ENCODE measurements at places on chromosomes 6 and 20.

DNA sequence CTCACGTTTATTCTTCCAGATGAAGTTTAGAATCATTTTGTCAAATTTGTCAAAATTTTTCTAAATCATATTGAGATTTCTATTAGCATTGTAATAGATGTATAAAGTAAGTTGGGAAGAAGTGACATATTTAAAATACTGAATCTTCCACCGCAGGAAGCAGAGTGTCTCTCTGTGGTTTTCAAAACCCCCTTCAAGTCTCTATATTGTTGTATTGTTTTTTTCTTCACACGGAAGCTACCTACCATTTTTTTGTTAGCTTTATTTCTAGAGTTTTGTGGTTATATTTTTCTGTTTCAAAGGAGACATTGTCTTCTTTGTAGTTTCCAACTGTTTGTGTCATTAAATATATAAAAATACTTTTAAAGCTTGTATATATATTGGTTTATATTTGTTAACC is 188.6 kb downstream of the ZDHHC14 start:
- DNase-seq: no peak

DNA sequence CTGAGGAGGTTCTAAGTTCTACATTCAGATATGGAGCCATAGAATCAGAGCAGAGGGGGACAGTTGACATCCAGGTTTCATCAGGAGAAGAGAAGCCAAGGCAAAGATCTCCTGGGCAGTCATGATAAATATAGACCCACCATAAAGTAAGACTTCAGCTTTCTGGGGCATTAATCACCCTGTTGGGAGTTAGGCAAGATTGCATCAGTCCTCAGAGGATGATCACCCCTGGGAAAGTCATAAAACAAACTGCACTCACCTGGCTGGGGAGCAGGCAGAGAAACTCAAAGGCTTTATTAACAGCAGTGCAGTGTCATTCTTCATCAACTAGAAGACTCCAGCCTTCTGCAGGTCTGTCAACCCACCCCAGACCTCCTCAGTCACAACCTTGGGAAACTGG is 301.3 kb upstream of the JARID2 start:
- no peak for DNase-seq

- no peak for DNase-seq
Observed at GRCh38 chr6:25002326-25003091, 66.7 kb upstream of the RIPOR2 start.

GRCh38 chr20:37379967-37380828 is 34.3 kb downstream of the SRC start:
- peak; percentile 21 for DNase-seq

DNA sequence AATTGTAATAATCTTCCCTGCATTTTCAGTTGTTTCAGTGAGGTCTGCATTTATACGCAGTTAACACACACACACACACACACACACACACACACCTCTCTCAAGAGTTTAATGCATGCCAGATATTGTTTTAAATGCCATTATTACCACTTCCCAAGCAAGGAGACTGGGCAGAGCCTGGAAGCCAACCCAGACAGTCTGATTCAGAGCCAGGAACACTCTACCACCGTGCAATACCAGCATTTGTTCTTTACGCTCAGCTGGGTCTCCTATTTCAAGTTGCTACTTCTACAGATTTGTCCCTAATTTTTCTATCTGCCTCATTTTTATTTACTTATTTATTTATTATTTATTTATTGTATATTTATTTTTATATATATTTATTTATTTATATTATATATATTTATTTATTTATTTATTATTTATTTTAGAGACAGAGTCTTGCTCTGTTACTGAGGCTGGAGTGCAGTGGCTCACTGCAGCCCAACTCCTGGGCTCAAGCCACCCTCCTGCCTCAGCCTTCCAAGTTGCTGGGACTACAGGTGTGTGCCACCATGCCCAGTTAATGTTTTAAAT is 68.4 kb downstream of the PCSK2 start:
- no peak for DNase-seq

DNA sequence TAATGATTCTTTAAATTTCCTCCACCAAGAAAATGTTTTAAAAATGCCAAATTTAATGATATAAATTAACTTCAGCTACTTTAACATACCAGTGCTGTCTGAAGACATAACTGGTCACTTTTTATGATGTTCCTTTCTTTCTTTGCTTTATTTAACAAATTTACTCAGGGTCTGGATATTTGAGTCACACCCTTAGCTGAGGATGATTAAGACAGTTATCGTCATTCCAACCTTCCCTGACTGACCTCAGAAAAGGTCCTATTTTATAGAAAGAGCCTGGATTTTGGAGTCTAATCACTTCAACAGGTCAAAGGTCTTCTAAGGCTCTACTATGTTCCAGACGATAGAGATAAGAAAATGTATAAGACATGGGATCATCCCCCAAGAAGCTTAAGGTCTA is 47.4 kb upstream of the CEP162 start:
- DNase-seq: no peak

DNA sequence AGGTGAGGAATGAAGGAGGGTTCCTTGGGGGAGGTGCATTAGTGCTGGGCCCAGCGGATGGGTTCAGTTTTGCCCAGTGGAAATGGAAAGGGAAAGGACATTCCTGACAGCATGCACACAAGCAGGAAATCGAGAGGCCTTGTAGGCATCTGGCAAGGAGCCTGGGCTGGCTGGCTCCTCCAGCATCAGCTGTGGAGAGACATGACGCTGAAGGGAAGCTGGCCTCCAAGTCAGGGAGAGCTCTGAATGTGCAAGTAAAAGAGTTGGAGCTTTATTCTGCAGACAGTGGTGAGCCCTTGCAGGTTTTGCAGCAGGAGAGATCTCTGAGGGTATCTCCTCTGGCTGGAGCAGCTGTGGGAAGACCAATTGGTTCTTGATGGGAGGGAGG is 154.3 kb downstream of the MRPL14 start:
- peak; percentile 66 for DNase-seq

GRCh38 chr6:145276756-145277155 is 458.6 kb downstream of the EPM2A start:
- DNase-seq: no peak

DNA sequence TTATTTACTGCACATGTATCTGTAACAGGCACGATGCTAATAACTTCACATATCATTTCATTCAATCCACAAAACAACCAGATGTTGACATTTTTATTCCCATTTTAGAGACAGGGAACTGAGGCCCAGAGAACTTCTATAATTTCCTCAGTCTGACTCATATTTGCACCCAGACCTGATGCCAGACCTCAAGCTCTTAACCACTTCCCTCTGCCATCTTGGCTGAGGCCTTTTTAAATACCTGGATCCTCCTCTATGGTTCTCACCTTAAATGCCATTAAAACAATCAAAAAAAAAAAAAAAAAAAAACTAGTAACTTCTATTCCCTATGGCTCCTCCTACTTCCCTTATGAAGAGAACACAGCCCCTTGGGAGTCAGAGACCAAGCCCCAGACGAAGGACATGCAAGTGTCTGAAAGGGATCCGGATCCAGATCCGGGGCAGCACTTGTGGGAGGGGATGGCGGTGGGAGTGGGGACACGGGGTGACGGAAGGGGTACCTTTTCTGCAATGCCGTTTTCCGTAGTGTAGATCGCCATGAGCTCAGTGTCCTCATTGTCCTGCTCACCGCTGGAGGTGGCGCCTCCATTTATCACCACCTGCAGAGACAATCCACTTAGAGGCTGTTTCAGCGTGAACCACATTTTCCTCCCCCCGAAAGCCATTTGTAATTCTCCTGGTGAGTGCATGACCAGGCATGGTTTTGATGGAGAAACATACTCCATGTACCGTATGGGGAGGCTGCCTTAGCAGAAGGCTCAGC is 88.7 kb downstream of the SLC23A2 start:
- no peak for DNase-seq

GRCh38 chr20:33311996-33312395 is 29.0 kb downstream of the BPIFB1 start:
- no peak for DNase-seq

DNA sequence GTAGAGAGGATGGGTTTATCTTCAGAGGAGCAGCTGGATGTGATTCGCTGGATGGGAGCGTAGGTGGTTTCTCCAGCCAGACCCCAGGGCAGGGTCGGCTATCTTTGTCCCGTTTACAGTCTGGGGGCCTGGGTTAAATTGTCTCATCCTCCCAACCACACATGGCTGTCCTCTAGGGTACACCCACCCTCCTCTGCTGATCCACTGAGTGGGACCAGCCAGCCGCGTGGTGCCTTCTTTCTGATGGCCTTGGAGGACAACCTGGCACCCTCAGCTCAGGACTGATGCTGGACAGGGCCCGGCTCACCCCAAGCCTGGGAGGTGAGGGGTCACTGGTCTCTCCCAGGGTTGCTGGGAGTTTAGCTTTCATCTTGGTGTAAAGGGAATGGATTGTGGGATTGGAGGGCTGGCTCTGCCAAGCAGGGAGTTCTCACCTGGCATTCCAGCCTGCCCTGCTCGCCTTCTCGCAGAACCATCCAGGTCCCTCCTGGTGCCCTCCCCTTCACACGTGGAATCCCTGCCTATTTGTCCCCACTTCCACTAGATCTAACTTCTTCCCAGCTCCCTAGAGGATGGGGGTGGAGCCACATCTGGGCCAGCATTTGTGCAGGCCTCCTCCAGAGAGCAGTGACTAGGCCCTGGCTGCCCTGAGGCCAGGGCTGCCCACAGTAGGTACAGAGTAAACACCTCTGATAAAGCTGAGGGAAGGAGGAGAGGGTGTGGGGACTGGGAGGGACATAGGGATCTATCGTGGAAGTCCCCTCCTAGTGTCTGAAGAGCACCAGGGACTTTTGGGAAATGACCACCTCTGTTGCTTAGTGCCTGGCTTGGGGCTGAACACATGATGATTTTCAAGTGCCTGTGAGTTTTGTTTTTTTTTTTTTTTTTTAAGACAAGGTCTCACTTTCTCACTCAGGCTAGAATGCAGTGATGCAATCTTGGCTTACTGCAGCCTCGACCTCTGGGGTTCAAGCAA is 1.6 kb downstream of the ITPR3 start:
- DNase-seq: peak; percentile 36

GRCh38 chr20:13340088-13340487 is 119.0 kb downstream of the ISM1 start:
- DNase-seq: no peak

- DNase-seq: peak; percentile 52
Observed at GRCh38 chr20:47985092-47985850, 200.0 kb upstream of the SULF2 start.

All from HT1080 (cell line).